NCI-H1436 treated with DMSO at 0.1 percent for 48 hours (cell line): ENCODE measurements at places on chromosomes 1 and 21.

GRCh38 chr1:204075139-204075521, 2.2 kb downstream of the SOX13 start:
- DNase-seq, result no peak

- DNase-seq, result no peak
Measured at GRCh38 chr1:37070126-37070525, 35.8 kb upstream of the GRIK3 start.

- DNase-seq, result no peak
Measured at GRCh38 chr1:54835970-54836369, 34.8 kb upstream of the TTC22 start.

GRCh38 chr1:240739139-240739538, 127.2 kb upstream of the GREM2 start:
- DNase-seq, result no peak

DNA sequence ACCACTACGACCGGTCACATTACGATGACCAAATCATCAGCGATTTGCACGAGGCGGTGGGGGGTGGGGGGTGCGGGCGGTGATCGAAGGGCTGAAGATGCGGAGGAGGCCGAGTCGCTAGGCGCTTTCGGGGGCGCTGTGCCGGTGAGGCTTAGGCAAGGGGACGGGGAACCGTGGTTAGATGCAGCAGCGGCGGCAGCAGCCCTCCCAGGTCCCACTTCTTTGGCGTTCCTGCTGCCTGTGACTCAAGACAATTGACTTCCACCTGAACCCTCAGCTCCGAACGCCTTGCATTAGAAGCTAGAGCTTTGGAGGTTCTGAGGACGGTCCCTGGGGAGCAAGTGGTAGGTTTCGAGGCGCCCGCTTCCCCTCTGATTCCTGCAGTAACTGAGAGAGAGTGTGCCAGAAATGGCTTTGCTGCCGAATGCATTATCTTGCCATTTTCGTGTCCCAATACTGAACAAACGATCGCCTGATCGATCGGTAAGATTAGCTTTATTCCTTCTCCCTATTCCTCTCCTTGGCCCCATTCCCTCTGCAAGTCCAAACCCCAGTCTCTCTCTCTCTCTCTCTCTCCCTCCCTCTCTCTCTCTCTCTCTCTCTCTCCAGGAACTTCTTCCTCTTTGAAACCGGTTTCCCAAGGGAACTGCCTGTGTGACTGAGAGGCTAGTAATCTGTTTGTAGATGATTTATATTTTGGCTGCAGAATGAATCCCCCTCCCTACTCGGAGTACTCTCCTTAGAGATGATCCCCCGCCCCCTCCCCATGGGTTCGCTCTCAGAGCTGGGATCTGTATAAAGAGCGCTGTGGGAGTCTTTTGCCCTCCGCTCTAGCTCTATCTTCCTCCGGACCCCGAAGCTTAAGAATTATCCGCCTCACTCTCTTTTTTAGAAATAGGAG, 735 bp upstream of the BRINP3 start:
- no peak for DNase-seq

DNA sequence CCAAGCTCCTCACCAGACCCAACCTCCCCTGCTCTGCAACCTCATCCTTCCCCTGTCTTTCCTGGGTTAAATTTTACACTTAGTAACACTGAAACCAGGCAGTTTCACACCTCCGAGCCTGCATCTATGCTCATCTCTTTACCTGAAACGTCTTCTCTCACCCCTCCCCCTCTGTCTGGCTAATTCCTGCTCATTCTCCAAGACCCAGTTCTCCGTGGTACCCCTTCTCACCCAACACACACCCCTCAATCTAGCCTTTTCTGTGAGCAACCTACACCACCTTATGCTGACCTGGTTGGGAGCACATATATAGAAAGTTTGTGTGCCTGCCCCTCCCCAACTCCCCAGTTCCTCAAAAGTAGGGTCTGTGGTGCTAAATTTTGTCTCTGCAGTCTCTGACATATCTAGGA, 3.7 kb upstream of the KIAA1614 start:
- DNase-seq, result no peak

GRCh38 chr1:51642739-51643142, 25.8 kb downstream of the OSBPL9 start:
- no peak for DNase-seq

DNA sequence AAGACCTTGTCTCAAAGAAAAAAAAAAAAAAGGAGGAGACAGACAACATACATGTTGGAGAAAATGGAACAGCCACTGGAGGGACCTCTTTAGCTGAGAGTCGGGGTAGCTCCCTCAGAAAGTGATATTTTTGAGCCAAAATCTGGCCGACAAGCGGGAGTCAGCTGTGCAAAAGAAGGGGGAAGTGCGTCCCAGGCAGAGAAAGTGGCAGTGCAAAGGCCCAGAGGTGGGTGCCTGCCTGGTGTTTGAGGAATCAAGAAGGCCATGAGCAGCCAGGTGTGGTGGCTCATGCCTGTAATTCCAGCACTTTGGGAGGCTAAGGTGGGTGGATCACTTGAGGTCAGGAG, 6.1 kb upstream of the CROCC start:
- DNase-seq, result no peak

DNA sequence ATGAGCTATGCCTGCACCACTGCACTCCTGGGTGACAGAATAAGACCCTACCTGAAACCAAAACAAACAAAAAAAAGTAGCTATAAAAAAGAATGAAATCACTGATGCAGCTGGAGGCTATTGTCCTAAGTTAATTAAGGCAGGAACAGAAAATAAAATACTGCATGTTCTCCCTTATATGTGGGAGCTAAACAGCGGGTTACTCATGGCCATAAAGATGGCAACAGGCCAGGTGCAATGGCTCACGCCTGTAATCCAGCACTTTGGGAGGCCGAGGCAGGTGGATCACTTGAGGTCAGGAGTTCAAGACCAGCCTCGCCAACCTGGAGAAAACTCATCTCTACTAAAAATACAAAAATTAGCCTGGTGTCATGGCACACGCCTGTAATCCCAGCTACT, 152.7 kb downstream of the PIK3R3 start:
- DNase-seq, result no peak

DNA sequence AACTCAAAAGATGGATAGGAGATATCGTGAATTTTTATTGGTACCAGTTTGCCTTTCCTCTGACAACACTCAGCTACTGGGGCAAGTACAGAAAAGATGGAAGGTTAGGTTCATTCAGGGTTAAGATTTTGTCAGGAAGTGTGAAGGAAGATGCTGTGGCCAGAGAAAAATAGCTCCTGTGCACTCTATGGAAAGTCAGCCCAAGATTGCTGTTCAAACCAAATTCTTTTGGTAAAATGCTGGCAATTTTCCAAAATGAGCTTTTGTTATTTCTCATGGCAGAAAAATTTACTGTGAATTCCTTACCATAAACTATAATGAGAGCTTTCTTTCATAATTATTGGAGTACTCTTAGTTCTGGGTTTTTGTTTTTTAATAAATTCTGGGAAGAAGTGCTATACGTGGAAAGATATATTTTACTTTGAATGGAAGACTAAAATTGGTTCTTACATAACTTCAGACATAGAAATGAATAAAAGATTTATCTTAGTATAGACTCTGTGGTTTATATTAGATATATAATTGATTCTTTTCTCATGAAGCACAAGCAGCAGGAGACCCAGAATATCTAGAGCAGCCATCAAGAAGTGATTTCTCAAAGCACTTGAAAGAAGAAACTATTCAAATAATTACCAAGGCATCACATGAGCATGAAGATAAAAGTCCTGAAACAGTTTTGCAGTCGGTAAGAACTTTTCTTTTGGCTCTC, 112.2 kb downstream of the USP25 start:
- no peak for DNase-seq

GRCh38 chr1:70083519-70083918, 121.9 kb downstream of the LRRC40 start:
- DNase-seq, result no peak
